ENCODE measurements at places on chromosomes 12 and 14. TPM values are rescaled to one million over a fixed set of nuclear protein-coding genes. Genes with fewer than 3 reads are reported as not detected.

SVOP gene
- total RNA-seq = not detected

KRT74 gene
- total RNA-seq = not detected

ZDHHC17 gene
- 22.1 TPM for total RNA-seq

CAPZA3 gene
- total RNA-seq = not detected

NRXN3 gene
- total RNA-seq = 7.0 TPM

SOAT2 gene
- total RNA-seq = not detected

HOXC4 gene
- 0.12 TPM for total RNA-seq

SERPINA12 gene
- total RNA-seq = not detected

AQP5 gene
- total RNA-seq = not detected

SERPINA10 gene
- total RNA-seq = not detected

RAD9B gene
- total RNA-seq = 0.43 TPM

SYCP3 gene
- total RNA-seq = 0.14 TPM

LHX5 gene
- total RNA-seq = 0.40 TPM

PTPRR gene
- 0.78 TPM for total RNA-seq

EGLN3 gene
- 14.3 TPM for total RNA-seq

TBC1D30 gene
- total RNA-seq = 6.6 TPM

- DNase-seq = no peak
Observed at GRCh38 chr14:94109915-94110250, 653 bp upstream of the IFI27 start.

DNA sequence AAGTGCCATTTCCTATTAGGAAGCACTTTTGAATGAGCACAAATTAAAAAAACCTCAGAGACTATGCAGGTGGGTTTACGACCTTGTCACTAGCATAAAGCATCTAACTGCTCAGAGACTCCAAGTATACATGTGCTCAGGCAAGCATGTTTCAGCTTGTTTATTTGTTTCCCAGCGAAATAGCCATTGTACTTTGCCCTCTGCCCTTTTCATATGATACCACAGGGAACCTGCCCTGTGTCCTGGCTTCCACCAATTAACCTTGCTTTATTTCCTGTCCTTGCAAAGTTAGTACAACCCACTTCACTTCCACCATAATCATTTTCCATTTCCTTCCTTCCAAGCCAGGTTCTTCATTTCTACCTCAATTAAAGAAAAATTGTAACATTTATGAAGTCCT, 194.9 kb downstream of the DUSP6 start:
- no peak for DNase-seq

GRCh38 chr12:89732522-89732921, 23.9 kb upstream of the ATP2B1 start:
- DNase-seq = no peak

DNA sequence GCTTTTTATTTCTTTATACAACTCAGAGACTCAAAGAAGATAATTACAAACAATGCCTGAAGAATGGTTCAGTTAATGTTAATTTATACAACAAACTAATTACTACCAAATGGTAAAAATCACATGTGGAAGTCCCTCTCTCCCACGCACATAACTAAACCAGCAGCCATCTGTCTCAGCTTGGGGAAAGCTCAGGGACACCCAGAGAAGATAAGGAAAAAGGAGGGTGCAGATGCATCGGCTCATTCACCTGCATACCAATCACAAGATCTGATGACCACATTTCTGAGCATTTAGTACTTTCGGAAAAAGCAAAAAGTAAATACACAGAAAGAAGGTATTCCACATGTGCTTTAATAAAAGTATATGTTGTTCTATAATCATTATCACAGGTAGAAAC, 136.3 kb downstream of the SOX5 start:
- no peak for DNase-seq

GRCh38 chr12:96988919-96989318, 81.9 kb downstream of the NEDD1 start:
- DNase-seq = no peak

GRCh38 chr14:83171761-83172160, 1638.1 kb upstream of the SEL1L start:
- no peak for DNase-seq

DNA sequence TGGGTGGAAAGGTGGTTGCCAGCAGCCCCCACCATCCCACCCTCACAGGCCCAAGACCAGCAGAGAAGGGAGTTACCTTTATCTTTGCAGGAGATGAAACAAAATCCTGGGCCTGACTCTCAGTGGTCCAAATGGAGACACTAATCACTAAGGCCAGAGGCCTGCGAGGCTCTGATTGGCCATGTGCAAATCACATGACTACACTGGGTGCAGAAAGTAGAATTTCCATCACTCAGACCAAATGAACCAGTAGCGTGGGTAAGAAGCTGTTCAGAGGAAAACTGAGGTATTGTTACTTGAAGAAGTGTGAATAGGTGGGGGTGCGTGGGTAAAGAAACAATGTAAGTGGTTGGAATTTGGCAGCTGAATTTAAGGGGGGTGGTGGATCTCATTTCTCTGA, 20.2 kb upstream of the PPP1CC start:
- DNase-seq = no peak

GRCh38 chr12:11773889-11774677, 124.6 kb downstream of the ETV6 start:
- DNase-seq = no peak

DNA sequence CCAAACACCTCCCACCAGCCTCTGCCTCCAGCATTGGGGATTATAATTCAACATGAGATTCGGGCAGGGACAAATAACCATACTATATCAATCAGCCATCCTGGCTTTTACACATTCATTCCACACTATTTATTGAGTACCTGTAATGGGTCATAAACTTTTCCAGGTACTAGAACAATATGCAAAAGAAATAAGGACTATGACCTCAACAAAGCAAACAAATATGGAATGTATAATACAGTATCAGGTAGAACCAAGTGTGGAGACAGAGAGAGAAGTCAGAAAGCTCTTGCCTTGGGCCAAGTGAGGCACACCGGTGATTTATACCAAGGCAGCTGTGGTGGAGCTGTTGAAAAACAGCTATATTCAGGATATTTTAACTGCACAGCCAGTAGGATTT, 116.3 kb downstream of the TSPAN8 start:
- no peak for DNase-seq

DNA sequence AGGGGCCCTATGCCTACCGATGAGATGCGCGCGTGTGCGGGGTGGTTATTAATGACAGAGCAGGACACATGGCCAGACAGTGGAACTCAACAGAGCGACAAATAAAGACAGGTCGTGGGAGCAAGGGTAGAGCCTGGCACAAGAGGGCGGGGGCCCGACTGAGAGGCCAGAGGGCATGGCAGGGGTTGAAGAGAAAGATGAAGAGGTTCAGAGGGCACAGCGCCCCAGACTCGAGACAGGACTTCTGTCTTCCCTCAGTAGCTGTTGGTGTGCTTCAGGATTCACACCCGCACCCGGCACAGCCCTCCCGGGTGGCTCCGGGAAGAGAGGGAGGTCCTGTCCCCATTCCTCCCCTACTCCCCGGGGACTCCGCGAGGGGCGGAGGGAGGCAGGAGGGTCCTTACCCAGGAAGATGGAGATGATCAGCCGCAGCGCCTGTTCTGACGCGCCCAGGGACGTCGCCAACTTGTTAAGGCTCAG, 366 bp downstream of the LPCAT3 start:
- peak; percentile 12 for DNase-seq

DNA sequence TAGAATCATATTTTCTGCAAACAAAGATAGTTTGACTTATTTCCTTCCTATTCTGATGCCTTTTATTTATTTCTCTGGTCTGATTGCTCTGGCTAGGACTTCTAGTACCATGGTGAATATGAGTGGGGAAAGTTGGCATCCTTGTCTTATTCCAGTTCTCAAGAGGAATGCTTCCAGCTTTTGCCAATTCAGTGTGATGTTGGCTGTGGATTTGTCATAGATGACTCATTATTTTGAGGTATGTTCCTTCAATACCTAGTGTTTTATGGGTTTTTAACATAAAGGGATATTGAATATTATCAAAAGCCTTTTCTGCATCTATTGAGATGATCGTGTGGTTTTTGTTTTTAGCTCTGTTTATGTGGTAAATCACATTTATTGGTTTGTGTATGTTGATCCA, 139.4 kb upstream of the CNTN1 start:
- no peak for DNase-seq

DNA sequence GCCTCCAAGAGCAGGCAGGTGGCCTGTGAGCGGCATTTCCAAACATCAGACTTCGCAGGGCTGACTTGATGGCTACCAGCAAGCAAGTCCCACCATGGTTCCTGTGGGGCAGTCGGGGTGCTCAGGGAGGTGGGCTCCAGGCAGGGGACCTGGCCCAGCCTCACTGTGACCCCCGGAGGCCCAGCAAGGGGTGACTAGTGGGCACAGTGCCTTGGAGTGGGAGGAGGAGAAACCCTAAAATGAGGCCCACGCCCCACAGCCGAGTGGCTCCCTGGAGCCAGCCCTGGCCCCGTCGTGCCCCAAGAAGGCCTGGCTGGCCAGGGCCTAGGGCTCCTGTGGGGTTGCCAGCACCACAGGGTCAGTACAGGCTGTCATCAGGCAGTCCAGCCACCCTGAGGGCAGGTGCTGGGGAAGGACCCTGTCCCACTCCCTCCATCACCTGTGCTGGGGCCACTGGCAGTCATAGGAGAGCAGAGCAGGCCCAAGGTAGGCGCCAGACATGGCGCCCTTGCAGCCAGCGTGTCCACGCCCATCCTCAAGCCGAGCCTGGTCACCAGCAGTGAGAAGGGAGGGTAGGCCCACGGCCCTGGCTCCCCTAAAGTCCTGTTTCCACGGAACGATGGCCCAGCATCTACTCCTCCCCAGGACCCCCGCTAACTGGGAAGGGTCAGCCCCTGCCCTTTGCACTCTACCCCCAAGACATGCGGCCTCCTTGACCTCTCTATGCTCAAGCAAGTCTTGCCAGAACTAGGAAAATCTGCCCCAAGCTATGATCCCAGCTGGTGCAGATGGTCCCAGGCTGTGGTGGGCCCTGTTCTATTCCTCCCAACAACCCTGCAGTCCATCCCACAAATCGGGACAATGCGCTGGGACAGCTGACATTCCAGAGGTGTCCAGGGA, 144.2 kb upstream of the C14orf180 start:
- no peak for DNase-seq

- no peak for DNase-seq
Observed at GRCh38 chr14:88003425-88003824, 1.5 kb upstream of the GPR65 start.

DNA sequence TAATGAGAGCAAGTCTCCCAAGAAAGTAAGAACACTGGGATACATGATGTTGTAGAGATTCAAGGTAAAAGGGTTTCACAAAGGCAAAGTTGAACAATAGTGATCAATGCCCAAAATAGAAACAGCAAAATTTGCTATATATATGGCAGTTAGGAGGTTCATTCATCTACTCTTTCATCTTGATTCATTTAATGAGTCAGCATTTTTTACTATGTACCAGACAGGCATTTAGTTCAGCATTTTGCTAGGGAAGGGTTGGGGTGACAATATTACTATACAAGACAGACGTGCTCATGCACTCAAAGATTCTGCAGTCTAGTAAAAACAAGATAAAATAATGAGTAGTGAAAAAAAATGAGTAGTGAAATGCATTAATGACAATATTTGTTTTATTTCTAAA, 264.9 kb upstream of the LMO3 start:
- no peak for DNase-seq

DNA sequence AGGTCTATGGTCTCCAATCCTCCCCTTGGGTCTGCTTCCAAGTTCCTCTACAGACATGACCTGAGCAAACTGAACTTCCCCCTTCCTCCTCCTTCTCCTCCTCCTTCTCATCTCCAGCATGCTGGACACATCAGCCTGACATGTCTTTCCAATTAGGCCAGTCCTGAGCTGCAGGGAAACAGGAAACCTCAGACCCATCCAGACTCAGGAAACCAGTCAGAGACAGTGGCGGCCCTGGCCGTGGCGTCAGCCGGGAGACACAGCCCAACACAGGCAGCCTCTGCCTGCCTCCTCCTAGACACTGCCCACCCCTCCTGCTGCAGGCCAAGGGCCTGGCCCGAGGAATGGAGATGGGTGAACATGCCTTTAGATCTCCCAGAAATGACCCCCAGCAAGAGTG, 468.8 kb downstream of the BCL11B start:
- DNase-seq = no peak

DNA sequence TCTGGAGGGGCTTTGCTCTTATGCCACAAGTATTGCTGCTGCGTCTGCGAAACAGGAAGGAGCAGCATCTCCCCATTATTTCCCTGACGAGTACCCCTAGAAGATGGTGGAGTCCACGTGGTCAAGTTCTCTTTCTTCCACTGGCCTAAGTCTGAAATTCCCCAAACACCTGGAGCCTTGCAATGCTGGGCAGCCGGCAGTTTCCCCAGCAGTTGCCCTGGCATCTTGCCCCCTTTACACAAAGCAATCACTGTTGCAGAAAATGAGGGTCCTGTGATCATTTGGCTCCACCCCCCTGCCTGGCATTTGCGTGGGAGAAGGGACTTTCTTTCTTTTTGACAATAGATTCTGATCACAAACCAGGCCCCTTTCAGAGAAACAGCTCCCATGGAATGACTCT, 56.9 kb downstream of the FOS start:
- DNase-seq = no peak

GRCh38 chr12:459430-460258, at the start of gene B4GALNT3:
B4GALNT3 (plus strand) TSS chr12:459939; CDS start chr12:460377, 438 bp downstream.
- peak; percentile 14 for DNase-seq

GRCh38 chr12:34396006-34396860, 373.9 kb downstream of the ALG10 start:
- DNase-seq = no peak

- no peak for DNase-seq
Observed at GRCh38 chr14:102277874-102278630, 26.9 kb downstream of the MOK start.

- no peak for DNase-seq
Observed at GRCh38 chr14:56202256-56202655, 84.0 kb downstream of the PELI2 start.

All from NCI-H460 (cell line).